Upper lobe of right lung (tissue), 1 donor: ENCODE measurements at places on chromosomes 6 and 20.

GRCh38 chr6:139485742-139486475, 111.5 kb upstream of the CITED2 start:
- H3K27ac ChIP-seq: no peak overlapping the region
- no peak overlapping the region for H3K4me3 ChIP-seq
- no peak for DNase-seq
- H3K36me3 ChIP-seq: no peaks in the 10 kb centered on the region
- H3K4me1 ChIP-seq: no peaks in the 10 kb centered on the region
- no peaks in the 10 kb centered on the region for H3K27me3 ChIP-seq

DNA sequence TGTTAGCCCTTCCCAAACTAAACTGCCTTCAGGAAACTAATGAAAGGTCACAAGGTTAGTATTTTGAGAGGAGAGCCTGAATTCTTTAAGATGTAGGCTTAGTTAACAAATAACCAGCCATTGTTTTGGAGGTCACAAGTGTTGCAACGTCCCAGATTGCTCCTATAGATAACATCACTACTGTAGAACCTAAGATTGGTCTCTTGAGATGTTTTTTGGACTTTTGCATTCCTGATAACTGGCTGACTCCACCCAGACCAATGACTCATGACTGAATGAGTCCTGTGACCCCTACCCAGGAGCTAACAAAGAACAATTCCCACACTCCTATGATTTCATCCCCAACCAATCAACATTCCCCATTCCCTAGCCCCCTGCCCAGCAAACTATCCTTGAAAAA, 178.8 kb downstream of the SCP2D1 start:
- H3K4me1 ChIP-seq: peaks cover 3% of the 10 kb centered on the region
- DNase-seq: no peak
- no peaks in the 10 kb centered on the region for H3K36me3 ChIP-seq
- no peaks in the 10 kb centered on the region for H3K27me3 ChIP-seq

GRCh38 chr6:44262467-44263353, 2.6 kb downstream of the NFKBIE start:
- H3K4me1 ChIP-seq: peaks cover 34% of the 10 kb centered on the region
- H3K27me3 ChIP-seq: no peaks in the 10 kb centered on the region
- DNase-seq: no peak
- H3K27ac ChIP-seq: peak overlapping the region; percentile 87
- peaks cover 8% of the 10 kb centered on the region for H3K36me3 ChIP-seq
- peak overlapping the region; percentile 89 for H3K4me3 ChIP-seq

- peaks cover 26% of the 10 kb centered on the region for H3K4me1 ChIP-seq
- H3K4me3 ChIP-seq: no peak overlapping the region
- H3K27ac ChIP-seq: no peak overlapping the region
- no peak for DNase-seq
- H3K36me3 ChIP-seq: peaks cover 19% of the 10 kb centered on the region
- no peaks in the 10 kb centered on the region for H3K27me3 ChIP-seq
Measured at GRCh38 chr20:41507851-41508250, 110.3 kb downstream of the CHD6 start.

DNA sequence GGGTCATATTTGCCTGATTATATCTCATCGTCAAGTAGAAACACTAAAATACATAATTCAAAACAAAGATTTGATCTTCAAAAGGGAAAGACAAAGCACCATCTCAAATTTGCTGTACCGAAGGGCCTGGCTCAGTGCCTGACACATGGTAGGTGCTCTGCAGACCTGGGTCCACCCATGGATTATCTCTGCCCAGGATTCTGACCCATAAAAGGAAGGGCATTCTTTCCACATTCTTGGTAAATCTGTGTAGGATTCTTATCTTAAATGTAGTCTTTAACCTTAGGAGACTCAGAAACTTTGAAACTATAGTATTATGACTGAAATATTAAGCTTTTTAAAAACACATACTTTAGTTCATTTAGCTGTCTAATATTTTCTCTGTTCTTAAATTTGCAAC, 274.1 kb upstream of the FLRT3 start:
- H3K27ac ChIP-seq: no peak overlapping the region
- H3K4me3 ChIP-seq: no peak overlapping the region
- no peaks in the 10 kb centered on the region for H3K4me1 ChIP-seq
- H3K27me3 ChIP-seq: no peaks in the 10 kb centered on the region
- DNase-seq: no peak

DNA sequence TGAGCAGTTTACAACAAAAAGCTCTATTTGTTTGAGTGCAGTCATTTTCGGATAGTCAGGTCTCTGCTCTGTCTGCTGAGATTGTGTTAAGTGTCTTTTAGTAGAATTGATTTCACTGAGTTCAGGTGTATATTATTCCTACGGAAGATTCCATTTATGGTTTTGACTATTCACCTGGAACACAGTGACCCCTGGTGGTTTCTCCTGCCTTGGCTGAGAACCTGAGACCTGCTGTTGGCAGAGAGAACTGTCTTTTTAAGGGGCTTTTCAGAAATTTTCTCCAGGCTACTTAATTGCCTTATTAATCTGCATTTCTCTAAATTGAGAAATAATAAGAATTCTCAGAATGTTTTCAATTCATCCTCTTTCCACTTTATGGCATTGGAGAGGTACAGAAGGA, 508.0 kb downstream of the TBC1D32 start:
- no peaks in the 10 kb centered on the region for H3K4me1 ChIP-seq
- H3K27ac ChIP-seq: no peak overlapping the region
- H3K36me3 ChIP-seq: no peaks in the 10 kb centered on the region

- DNase-seq: no peak
- H3K27me3 ChIP-seq: no peaks in the 10 kb centered on the region
Measured at GRCh38 chr6:52707963-52708680, 37.2 kb downstream of the TMEM14A start.

DNA sequence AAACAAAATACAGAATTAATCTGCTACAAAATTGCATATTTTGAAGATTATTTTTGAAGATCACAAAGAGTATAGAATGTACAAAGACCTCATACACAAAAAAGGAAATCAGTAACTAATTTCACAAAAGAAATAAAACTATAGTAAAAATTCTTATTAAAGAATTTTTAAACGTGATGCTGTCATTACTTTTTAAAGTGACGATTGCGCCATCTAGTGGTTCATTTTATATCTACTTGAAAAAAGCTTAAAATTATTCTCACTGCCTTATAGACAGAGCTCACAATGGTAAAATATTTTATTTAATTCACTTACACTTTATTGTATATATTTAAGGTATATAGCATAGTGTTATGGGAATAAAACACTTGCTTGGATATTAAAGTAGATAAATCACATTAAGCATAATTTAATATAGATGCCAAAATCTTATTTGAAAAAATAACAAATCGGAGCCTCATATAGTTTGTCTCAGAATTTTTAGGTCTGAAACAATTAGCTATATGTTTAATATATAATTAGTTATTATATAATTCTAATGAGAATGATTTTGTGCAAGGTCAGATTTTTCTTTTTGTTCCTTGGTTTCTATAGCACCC, 128.8 kb downstream of the PHF3 start:
- H3K36me3 ChIP-seq: no peaks in the 10 kb centered on the region
- H3K27me3 ChIP-seq: no peaks in the 10 kb centered on the region
- no peak for DNase-seq
- no peaks in the 10 kb centered on the region for H3K4me1 ChIP-seq
- H3K27ac ChIP-seq: no peak overlapping the region

DNA sequence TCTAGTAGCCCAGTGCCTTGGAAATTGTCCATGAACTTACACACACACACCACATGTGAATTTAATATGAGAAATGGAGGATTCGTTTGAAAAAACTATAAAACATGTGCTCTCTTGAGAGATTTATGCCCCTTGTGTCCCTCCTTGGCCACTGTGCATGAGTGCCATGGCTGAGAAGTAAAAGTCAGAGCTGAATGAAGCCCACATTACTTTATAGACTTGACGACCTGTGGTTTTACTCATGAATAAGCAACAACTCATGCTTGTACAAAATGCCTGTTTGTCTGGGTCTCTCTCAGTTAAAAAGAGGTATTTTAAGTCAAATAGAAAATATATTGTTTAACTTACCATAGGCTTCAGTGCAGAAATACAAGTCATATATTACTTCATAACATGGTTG, 102.7 kb downstream of the KCNQ5 start:
- no peaks in the 10 kb centered on the region for H3K27me3 ChIP-seq
- no peak overlapping the region for H3K27ac ChIP-seq
- no peak overlapping the region for H3K4me3 ChIP-seq
- H3K4me1 ChIP-seq: no peaks in the 10 kb centered on the region
- no peak for DNase-seq

- H3K4me1 ChIP-seq: peaks cover 18% of the 10 kb centered on the region
- H3K27me3 ChIP-seq: no peaks in the 10 kb centered on the region
- H3K27ac ChIP-seq: no peak overlapping the region
- no peaks in the 10 kb centered on the region for H3K36me3 ChIP-seq
Measured at GRCh38 chr6:169160855-169161560, 92.6 kb downstream of the THBS2 start.

DNA sequence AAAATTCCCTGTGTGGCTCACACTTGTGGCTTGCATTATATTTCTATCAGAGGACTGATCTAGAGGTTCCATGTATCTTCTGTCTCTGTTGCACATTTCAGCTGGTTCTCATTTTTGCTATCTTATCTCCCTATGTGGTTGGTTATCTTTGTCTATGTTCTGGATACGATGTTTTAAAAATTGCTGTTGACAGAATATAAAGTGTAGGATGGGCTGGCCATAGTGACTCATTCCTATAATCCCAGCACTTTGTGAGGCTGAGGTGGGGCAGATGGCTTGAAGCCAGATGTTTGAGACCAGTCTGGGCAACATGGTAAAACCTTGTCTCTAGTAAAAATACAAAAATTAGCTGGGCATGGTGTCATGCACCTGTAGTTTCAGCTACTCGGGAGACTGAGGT, 9.9 kb upstream of the ULBP3 start:
- H3K4me1 ChIP-seq: no peaks in the 10 kb centered on the region
- no peak overlapping the region for H3K4me3 ChIP-seq
- H3K36me3 ChIP-seq: no peaks in the 10 kb centered on the region
- DNase-seq: no peak
- no peak overlapping the region for H3K27ac ChIP-seq

GRCh38 chr6:159217595-159218275, 48.5 kb downstream of the FNDC1 start:
- H3K36me3 ChIP-seq: no peaks in the 10 kb centered on the region
- DNase-seq: no peak
- H3K27me3 ChIP-seq: no peaks in the 10 kb centered on the region

DNA sequence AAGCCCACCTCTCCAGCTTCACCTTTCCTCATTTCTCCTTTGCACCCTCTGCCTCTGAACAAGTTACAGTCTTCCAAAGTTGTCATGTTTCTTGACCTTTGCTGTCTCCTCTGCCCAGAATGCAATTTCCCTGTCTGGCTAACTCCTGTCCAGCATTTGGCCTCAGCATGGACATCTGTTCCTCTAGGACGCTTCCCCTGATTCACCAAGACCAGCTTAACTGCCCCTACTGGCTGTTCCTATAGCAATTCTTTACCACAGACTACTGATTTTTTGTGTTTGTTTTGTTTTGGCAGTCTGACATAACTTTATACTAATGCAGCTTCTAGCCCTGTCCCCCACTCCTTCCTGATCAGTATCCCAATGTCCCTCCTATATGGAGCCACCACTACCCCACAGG, 13.4 kb downstream of the GNL1 start:
- H3K4me3 ChIP-seq: no peak overlapping the region
- peaks cover 24% of the 10 kb centered on the region for H3K36me3 ChIP-seq
- no peaks in the 10 kb centered on the region for H3K27me3 ChIP-seq
- no peak for DNase-seq
- peak overlapping the region; percentile 65 for H3K27ac ChIP-seq

- peak within 1 kb of the TSS; percentile 49 for H3K4me3 ChIP-seq
- peaks cover 30% of the 10 kb centered on the region for H3K4me1 ChIP-seq
- H3K27me3 ChIP-seq: no peaks in the 10 kb centered on the region
- no peak for DNase-seq
- H3K27ac ChIP-seq: peak within 1 kb of the TSS; percentile 87
- H3K36me3 ChIP-seq: peaks cover 9% of the 10 kb centered on the region
Measured at GRCh38 chr20:56411759-56412472, at the start of gene CASS4. Gene CASS4, plus strand, starts transcription at chr20:56412260. Its CDS starts 199 bp downstream, at chr20:56412459.

DNA sequence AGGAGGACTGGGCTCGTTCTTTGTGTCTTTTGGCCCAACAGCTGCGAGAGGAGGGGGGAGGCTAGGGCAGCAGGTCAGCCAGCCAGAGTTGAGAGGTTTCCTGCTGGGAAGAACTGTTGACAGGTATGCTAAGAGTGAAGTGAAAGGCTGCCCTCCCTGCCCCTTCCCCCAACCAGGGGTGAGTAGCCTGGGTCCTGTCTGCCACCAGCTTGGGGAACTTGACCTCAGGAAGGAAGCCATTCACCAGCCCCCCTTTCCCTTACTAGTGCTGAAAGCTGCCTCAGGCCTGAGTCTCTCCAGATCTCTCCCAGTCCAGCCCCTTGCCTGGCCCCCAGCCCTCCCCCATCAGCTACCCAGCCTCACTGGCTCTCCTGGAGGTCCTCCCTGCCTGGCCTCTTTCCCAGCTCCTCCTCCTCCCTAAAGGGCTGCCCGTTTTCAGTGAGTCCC, 20.7 kb upstream of the ZNF76 start:
- no peak for DNase-seq
- no peaks in the 10 kb centered on the region for H3K36me3 ChIP-seq
- no peaks in the 10 kb centered on the region for H3K27me3 ChIP-seq
- H3K4me3 ChIP-seq: no peak overlapping the region

- H3K27ac ChIP-seq: no peak overlapping the region
- no peak for DNase-seq
- no peaks in the 10 kb centered on the region for H3K27me3 ChIP-seq
- H3K36me3 ChIP-seq: no peaks in the 10 kb centered on the region
Measured at GRCh38 chr6:4615891-4616290, 160.3 kb upstream of the CDYL start.

DNA sequence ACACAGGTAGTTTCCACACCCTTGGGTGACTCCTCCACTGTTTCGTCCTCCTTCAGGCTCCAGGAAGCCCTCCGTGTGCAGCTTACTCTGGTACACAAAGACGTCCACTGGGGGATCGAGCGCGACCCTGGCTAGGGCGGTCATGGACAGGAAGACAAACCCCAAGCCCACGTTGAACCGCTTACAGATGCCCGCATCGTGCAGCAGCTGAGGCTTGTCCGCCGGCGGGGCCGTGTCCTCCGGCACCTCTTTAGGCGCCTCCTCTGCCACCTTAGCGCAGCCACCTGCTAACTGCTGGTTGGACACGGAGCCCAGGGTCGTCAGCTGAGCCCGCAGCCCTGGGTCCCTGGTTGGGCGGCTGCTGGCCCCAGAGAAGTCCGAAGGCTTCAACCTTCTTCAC, 309.0 kb upstream of the BTBD3 start:
- no peak overlapping the region for H3K4me3 ChIP-seq
- no peaks in the 10 kb centered on the region for H3K4me1 ChIP-seq
- no peaks in the 10 kb centered on the region for H3K27me3 ChIP-seq
- H3K36me3 ChIP-seq: no peaks in the 10 kb centered on the region

- no peaks in the 10 kb centered on the region for H3K36me3 ChIP-seq
- no peak for DNase-seq
- H3K4me1 ChIP-seq: no peaks in the 10 kb centered on the region
- no peak overlapping the region for H3K27ac ChIP-seq
Measured at GRCh38 chr20:14892782-14893181, 555.4 kb upstream of the FLRT3 start.
